ENCODE measurements at places on chromosomes 1 and 21. TPM values are rescaled to one million over a fixed set of nuclear protein-coding genes. Genes with fewer than 3 reads are reported as not detected.

- no peak for DNase-seq
These were observed 297.4 kb downstream of the TM2D1 start for GRCh38 chr1:61427510-61427909.

DNA sequence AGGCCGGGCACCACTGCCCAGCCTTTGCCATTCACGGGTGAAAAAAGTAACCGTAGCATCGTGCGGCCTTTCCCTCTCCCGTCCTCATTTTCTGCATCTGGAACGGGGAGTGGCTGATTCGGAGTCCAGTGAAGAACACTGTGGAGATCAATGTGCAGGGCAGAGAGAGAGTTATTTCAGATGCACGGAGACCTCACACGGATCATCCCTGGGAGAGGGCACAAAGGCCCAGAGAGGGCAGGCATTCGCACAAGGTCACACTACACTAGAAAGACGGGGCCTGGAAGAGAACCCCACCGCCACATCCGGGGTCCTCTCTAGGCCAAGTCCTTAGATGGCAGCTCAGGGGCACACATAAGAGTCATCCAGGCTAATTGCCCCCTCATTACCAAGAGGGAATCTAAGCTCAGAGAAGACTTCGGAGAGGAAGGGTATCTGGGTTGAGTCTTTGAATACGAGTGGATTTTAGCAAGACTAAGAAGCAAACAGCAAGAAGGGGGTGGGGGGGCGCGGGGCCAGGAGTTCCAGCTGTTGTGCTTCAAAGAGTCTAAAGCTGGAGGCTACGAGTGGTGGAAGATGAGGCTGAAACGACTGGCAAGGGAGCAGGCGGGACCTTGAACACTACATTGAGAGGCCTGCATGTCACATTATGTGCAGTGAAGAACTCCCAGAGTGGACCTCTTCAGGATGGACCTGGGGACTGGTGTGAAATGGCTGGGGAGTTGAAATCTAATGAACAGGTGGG lies 857 bp downstream of the GPX7 start:
- DNase-seq: no peak

DNA sequence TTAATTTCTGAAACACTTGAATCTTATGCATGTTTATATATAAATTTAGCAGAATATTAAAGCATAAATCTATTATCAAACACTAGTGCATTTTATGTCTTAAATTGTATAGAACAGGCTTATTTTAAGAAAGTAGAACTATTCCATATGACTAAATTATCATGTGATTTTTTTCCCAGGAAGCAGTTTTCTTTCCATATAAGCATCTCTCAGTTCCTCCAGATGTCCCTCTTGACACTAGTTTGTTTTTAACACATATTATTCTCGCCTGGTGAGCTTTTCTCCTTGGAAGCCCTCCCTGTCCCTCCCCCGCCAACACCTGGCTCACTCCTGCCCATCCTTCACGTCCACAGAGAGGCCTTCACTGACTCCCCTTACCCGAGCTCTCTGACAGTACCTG lies 48.3 kb upstream of the BCAR3 start:
- DNase-seq: no peak

DNA sequence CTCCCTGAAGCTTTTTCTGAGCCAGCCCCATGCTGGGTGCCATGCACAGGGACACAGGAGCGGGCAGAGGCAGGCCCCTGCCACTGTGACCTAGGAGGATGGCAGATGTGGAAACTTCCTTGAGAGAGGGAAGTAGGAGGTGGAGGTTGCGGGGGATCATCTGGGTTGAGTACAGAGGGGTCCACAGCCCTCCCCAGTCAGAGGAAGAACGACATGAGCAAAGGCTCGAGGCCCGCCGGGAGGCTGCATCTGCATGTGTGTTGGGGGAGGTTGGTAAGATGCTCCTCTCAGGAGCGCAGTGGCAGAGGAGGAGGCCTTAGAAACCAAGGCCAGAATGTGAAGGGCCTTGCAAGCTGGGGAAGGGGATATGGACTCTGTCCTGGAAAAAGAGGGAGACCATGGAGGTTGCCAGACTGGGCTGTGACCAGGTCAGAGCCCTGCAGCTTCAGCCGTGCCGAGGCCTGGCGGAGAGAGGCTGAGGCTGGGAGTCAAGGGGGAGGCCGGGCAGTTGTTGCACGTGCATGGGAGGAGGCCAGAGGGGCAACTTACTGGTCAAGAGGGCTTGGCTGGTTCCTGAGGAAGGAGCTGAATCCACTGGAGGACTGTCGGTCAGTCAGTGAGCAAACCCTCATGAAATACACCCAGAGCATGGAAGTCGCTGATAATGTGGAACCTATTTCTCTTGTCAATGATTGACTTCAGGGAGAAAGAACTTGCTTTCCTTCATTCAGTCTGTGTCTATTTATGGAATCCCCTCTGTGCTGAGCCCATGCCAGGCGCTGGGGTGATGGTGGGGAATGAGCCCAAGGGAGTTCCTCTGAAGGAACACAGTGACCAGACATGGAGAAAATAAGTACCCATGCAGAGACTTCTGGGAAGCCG lies 31.7 kb downstream of the A3GALT2 start:
- no peak for DNase-seq

- DNase-seq: peak; percentile 17
These were observed 58.2 kb downstream of the GADD45A start for GRCh38 chr1:67743072-67743725.

- DNase-seq: peak; percentile 84
These were observed 1.6 kb upstream of the MMP23B start for GRCh38 chr1:1630191-1630964.

GRCh38 chr1:112466078-112466660 lies 42.6 kb upstream of the WNT2B start:
- DNase-seq: peak; percentile 91

DNA sequence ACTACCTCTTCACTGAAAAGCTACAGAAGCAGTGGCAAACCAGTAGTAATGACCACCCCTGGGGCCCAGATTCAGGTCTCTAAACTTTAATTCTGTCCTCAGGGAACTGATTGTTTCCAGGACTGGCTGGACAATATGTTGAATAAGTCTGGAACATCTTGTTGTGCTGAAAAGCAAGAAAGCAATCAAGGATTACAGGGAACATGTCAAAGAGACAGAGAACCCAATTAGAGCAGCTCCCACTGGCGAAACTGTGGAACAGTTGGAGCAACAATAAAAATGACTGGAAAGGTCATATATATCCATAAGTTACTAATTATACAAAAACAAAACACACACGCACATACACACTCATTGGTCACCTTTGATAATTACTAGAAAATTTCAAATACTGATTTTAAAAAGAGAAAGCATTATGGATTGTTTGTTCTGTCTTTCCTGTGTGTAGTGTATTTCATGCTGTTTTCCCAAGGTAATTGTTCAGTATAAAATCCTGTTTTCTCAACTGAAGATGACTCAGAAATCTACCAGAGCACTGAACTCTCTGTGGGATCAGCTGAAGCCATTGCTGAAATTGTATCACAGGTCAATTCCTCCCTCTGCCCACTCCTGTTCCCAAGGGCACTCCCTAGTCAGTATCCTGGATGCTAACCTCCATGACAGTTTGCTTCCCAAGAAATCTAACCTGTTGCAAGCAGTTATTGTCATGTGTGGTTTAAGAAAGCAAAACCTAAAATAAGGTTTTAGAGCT lies 83.6 kb upstream of the RGS1 start:
- no peak for DNase-seq

DNA sequence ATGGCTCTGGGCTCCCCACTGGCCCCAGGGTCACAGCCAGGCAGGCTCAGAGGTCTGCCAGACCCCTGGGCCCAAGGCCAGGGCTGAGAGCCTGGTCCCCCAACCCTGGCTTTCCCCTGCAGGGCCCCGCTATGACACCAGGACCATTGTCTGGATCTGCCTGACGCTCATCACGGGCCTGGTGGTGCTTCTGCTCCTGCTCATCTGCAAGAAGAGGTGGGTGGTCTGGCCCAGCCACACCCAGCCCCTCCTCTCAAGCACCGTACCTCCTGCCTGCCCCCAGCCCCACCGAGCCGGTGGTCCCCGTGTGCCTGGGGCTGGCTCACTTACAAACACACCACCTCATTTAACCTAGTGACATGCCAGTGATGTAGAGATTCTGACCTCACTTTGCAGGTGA lies 31.8 kb downstream of the EPHA8 start:
- DNase-seq: no peak

DNA sequence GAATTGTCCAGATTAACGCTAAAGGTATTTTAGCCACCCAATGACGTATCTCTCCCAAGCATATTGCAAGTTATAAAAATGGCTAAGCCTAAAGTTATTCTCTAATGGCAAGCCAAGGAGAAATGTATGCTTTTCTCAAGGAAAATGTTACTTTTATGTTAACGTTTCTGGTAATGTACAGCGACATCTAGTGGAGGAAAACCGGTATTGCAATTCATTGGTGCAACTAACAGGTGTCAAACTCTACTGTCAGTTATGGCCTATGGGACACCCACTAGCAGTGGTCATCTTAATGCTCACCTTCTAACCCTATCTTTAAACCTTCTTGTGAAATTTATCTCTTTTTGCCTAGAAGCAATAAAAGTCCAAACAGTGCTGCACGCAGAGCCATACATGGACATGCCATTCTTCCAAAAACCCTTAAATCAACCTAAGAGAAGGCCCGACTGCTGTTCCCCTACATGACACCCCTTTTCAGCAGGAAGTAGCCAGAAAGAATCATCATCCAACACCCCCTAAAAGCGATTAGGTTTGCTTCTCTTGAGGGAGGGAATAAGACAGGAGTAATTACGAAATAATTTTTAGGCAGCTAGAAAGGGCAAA lies 68.7 kb upstream of the LRIF1 start:
- DNase-seq: no peak

- no peak for DNase-seq
These were observed 104.9 kb upstream of the TMPRSS2 start for GRCh38 chr21:41612674-41613532.

DNA sequence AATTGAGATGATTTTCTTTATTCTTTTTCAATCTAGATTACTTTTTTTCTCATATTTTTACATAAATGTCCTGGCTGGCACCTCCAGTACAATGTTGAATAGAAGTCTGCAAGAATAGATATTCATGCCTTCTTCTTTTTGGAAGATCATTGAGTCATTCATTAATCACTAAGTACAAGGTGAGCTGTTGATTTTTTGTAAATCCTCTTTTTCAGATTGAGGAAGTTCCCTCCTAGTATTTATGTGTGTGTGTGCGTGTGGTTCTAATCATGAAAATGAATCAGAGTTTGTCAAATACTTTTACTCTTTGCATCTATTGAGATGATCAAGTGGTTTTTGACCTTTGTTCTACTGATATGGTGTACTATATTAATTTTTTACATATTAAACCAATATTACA lies 859.3 kb downstream of the KCNT2 start:
- DNase-seq: no peak

GRCh38 chr1:152444045-152444444 lies 30.0 kb upstream of the CRNN start:
- DNase-seq: no peak

DNA sequence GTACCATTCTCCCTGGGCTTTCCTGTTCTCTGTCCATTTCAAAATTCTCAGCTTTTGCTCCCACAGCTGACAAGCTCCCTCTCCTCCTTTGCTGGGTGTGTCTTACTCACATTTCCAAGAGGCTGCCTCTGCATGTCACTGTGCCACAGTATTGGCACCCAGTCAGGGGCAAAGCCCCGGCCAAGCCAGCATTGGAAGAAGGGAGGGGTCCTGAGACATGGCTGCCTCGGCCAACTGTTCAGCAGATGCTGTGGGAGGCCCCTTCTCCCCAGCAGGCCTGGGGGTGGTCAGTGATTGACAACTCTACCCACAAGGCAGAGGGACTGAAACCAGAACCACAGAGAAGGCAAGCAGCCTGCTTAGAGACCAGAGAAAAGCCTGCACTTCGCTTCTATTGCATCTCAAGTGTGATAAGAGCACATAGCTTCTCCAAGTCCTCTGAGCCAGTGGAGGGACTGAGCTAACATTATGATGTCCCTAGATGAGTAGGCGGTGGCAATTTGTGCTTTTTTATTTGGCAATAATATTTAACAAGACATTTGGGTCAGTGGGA lies 294.1 kb downstream of the SIPA1L2 start:
- no peak for DNase-seq

GRCh38 chr1:32051706-32052105 lies 21.0 kb upstream of the TMEM39B start:
- no peak for DNase-seq

DNA sequence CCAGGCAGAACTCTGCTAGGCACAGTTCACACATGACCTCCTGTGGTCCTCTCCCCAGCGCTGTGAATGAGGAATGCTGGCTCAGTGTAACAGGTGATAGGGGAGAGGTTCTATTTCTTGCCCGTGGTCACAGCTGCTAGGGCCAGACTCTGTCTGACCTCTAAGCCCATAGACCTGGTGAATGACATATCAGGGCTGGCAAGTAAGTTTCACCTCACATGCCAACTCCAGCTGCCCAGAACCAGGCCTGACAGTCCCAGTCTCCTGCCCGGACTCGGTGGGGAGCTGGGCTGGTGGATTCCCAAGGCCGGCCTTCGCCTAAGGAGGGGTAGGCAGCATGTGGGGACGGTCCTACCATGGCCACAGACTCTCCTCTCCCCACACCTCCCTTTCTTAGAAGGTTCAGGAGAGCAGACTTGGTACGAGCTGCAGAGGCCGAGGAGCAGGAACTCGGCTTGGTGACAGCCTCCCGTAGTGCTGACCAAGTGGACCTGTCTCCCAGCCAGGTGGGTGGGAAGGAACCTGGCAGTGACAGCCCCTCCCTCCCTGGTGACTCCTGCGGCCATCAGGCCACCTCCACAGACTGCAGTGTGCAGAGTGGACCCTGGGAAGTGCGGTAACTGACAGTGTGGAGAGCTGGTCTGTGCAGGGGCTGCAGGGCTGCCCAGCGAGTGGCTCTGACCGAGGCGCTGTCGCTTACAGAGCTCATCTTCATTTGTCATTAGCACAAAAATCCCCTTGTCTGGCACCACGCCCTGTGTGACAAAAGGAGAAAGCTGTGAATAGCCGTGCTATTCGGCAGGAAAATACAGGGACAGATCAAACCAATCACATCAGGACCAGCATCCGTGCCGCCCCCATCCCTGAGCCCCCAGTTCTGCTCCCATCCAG lies 74.6 kb downstream of the SCCPDH start:
- DNase-seq: no peak

- no peak for DNase-seq
These were observed 200.5 kb downstream of the CAMTA1 start for GRCh38 chr1:6985549-6986276.

Gene FBXO2
- 102 TPM for polyA plus RNA-seq

Gene GRHL3
- 0.54 TPM for polyA plus RNA-seq

Gene OLIG2
- polyA plus RNA-seq: not detected

Gene BCAS2
- polyA plus RNA-seq: 38.5 TPM

Gene TSPAN2
- polyA plus RNA-seq: 14.0 TPM

Gene CELF3
- polyA plus RNA-seq: 57.1 TPM

Gene RGS4
- polyA plus RNA-seq: 8.1 TPM

Gene SLC22A15
- polyA plus RNA-seq: 2.8 TPM

Gene DCST1
- polyA plus RNA-seq: 0.88 TPM

Gene HSD3B2
- polyA plus RNA-seq: 0.72 TPM

Measured in large intestine (tissue), 12 donors.